Nephron progenitor cell (in vitro differentiated cells): ENCODE measurements at places on chromosomes 13 and 19.

GRCh38 chr13:48437371-48437770 is 24.5 kb upstream of the LPAR6 start:
- no peak for DNase-seq

GRCh38 chr13:100154842-100155416 is 66.0 kb downstream of the PCCA start:
- no peak for DNase-seq

GRCh38 chr13:26760832-26761582 is 421 bp upstream of the GPR12 start:
- DNase-seq: peak; percentile 43

- DNase-seq: no peak
These were observed 476.6 kb downstream of the IRS2 start for GRCh38 chr13:109309625-109310363.

DNA sequence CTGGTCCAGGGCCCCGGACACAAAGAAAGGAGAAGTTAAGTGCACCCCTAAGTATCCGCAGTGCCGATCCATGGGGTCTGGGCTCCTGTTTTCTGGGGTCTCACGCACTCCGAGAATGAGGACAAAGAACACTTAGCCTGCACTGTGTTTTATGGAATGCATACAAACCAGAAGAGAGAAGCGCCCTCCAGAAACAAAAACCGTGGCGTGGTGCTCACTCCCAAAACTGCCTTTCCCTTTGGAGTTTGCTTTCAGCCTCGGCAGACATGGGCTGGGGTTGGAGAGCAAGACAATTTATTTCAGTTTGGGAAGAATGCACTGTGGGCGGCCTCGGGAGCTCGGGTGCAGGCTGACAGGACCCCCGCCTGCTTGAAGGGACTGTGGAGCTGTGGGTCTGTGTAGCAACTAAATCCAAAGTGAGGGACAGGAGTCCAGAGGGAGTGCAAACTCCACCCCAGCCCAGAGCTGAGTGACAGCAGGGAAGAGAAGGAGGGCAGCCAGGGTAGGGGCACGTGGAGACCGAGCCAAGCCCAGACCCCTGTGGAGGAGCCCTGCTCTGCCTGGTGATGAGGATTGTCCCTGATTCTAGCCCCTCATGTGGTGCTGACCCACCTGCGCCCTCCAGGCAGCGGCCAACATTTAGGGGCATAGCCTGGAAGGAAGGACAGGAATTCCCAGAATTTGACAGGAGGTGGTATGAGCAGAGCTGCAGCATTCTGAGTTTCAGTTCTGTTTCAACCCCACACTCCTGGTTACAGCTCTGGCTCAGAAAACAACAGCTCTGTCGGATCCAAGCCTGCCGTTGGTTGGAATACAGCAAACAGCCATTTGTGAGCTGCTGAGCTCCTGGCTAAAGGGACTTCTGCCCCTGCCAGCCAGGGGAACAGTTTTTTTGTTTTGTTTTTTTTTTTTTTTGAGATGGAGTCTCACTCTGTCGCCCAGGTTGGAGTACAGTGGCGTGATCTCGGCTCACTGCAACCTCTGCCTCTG is 37.8 kb upstream of the POP4 start:
- no peak for DNase-seq

GRCh38 chr13:57630661-57631595 is 616 bp upstream of the PCDH17 start:
- DNase-seq: peak; percentile 23

- no peak for DNase-seq
These were observed 71.6 kb upstream of the TEX29 start for GRCh38 chr13:111248822-111249221.

DNA sequence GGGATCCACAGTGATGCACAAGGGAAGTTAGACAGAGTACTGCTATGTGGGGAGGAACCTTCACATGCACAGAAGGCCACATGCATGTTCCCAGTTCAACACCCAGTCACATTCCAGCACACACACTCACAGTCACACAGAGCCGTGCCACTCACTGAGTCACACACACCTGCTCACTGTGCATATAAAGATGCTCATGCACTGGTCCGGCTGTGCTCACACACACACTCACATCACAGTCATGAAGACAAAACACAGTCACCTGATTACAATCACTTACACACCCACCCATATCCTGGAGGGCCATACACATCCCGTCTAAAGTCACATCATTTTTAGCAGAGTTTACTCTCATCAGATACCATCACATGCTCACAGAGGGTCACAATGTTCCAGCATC is 478 bp downstream of the CLC start:
- no peak for DNase-seq

GRCh38 chr19:50252111-50252886 is 48.9 kb downstream of the MYH14 start:
- DNase-seq: peak; percentile 66

GRCh38 chr13:29994911-29995595 is 144.6 kb upstream of the UBL3 start:
- no peak for DNase-seq

DNA sequence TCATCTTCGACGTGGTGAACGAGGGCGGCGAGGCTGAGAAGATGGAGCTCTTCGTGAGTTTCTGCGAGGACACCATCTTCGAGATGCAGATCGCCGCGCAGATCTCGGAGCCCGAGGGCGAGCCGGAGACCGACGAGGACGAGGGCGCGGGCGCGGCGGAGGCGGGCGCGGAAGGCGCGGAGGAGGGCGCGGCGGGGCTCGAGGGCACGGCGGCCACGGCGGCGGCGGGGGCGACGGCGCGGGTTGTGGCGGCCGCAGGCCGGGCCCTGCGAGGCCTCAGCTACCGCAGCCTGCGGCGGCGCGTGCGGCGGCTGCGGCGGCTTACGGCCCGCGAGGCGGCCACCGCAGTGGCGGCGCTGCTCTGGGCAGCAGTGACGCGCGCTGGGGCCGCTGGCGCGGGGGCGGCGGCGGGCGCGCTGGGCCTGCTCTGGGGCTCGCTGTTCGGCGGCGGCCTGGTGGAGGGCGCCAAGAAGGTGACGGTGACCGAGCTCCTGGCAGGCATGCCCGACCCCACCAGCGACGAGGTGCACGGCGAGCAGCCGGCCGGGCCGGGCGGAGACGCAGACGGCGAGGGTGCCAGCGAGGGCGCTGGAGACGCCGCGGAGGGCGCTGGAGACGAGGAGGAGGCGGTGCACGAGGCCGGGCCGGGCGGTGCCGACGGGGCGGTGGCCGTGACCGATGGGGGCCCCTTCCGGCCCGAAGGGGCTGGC is 52.6 kb downstream of the MAP4K1 start:
- no peak for DNase-seq

- DNase-seq: no peak
These were observed 12.5 kb upstream of the CFAP97D2 start for GRCh38 chr13:114166381-114167131.

DNA sequence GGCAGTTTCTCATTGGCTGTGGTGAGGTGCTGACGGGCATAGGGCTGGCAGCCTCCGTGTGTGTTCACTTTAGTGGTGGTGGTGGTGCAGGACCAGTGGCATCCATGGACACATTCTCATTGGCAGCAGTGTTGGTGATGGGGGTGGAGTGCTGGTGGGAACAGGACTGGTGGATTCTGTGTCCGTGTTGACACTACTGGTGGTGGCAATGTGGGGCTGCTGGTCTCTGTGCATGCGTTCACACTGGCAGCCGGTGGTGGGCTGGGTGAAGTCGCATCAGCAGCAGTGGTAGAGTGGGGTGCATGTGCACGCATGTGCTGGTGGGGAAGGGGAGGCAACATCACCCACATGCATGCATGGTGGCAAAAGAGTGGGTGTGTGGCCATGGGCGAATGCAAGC is 1471.4 kb upstream of the PCDH20 start:
- DNase-seq: no peak

DNA sequence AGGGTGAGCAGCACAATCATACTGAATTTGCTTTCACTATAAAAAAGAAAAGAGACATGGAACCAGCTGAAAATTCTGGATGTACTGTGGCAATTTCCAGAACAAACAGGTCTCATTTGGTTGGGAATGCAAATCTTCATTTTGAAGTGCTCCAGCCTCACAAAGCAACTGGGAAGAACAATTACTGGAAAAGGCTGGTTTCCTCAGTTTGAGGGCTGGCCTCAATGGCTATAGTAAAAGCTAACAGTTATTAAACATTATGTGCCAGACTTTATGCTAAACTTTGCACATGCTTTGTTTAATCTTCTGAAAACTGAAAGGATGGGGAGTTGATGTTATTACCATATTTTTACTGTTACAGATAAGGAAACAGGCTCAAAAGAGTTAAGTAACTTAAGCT is 3.0 kb downstream of the OBI1 start:
- no peak for DNase-seq

DNA sequence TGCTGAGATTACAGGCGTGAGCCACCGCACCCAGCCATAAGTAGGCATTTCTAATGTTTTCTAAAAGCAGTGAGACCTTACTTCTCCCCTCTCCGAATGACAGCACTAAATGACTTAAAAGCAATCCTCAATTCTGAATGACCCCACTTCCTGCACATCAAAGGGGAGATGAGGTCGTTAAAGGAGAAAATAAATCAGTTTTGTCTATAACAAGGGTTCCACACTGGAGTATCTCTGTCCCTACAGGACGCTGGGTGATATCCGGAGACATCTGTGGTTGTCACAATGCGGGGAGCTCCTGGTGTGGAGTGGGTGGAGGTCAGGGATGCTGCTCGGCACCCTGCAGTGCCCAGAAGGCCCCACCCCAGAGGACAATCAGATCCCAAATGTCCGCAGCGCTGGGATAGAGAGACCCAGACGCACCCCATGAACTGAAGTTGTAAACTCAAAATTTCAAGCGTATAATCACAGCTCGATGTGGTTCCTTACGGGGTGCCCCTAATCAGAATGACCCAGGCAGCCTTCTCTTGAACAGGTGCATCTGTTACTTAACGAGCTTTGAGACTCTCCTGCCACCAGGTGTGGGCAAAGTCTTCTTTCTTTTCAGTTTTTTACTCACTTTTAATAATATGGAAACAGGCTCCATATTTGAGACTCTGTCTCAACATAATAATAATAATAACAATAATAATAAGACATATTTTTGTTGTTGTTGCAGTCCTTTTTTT is 2.9 kb downstream of the GNG7 start:
- DNase-seq: no peak

DNA sequence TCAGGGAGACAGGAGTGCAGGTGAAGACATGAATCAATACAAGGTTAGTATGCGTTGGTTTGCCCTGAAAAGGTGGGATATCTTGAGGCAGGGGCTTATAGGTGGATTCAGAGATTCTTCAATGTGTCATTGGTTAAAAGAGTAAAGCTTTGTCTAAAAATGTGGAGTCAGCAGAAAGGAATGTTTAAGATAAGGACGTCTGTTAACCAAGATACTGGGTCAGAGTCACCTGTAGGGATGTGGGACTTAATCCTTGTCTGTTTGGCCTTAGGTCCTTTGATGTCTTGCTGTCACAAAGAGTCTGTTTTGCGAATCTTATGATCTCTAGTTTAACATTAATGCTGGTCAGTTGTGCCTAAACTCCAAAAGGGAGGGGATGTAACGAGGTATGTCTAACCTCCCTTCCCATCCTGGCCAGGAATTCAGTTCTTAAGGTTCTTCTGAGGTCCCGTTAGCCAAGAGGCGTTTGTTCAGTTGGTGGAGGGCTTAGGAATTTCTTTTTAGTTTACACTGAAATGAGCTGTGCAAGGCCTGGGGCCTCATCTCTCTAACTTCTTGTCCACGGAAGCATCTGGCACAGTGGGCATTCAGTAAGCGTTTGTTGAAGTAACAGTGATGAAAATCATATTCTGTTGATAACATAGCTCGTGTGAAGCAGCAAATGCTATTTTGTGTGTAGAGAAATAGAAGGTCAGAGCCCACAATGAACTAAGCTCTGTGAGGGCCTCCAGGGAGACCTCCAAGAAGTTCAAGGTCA is 96.2 kb upstream of the RNF113B start:
- DNase-seq: no peak

- DNase-seq: peak; percentile 37
These were observed 1.5 kb upstream of the PDX1 start for GRCh38 chr13:27918041-27918917.

DNA sequence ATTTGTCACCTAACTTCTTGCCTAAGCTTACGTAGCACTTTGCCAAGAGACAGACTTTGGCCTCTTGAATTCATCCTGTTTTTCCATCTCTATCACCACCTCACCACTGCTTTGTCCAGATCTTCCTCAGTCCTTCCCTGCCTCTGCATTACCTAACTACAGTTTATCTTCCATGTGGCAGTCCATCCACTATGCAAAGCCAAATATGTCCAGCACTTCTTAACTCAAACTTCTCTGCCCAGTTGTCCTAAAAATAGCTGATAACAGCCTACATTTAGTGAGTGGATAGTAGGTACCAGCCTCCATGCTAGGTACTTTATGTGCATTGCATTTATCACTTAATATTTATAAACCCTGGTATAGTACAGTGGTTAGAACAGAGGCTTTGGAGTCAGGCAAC is 111.4 kb downstream of the ZAR1L start:
- DNase-seq: no peak

GRCh38 chr19:40609561-40610395 is 8.6 kb downstream of the LTBP4 start:
- DNase-seq: peak; percentile 93

- no peak for DNase-seq
These were observed 33.4 kb downstream of the FAAP24 start for GRCh38 chr19:33005440-33005839.

DNA sequence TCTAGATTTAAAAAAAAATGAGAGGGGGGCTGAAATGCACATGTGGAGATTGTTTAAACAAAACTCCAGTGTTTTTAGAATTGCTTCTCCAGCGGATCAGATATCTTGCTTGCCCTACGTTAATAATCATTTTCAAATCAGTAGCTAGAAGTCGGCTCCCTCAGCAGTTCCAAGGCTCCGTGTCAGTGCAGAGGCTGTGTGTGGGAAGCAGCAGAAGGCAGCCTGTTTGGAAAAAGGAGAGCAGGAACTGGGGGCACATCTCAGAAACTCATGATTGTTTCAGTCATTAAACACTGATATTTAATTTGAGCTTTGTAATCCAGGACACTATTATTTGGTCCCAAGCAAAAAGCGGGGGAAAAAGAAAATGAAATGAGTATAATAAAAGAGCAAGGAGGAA is 50.9 kb downstream of the SOX21 start:
- DNase-seq: no peak

- no peak for DNase-seq
These were observed 8.2 kb upstream of the SBK3 start for GRCh38 chr19:55553217-55554182.

GRCh38 chr13:102042746-102043145 is 359.1 kb downstream of the FGF14 start:
- DNase-seq: no peak

GRCh38 chr13:109844396-109844795 is 58.0 kb upstream of the IRS2 start:
- DNase-seq: no peak

DNA sequence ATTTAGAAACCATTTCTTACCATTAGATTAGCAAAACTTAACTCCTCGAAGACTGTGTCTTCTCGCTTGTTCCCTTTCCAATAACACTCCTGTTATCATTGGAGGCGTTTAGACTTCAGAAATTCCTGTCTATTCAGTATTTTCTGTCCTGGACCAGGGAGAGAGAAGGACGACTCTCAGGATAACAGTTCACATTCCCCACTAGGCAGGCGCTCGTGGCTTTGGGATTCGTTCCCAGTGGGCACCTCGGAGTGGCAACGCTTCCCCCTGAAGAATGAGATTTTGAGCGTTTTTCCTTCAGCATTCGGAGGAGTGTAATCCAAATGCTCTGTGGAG is 429 bp upstream of the ZNF225 start:
- DNase-seq: no peak

GRCh38 chr19:49145573-49146407 is 9.4 kb downstream of the HRC start:
- peak; percentile 94 for DNase-seq

GRCh38 chr19:56987184-56987583 is 132.6 kb upstream of the USP29 start:
- DNase-seq: no peak

GRCh38 chr13:100363874-100364273 is 224.7 kb downstream of the GGACT start:
- no peak for DNase-seq

GRCh38 chr13:103222683-103223082 is 156.5 kb upstream of the SLC10A2 start:
- no peak for DNase-seq
